ENCODE measurements at places on chromosomes 1 and 21. TPM values are rescaled to one million over a fixed set of nuclear protein-coding genes. Genes with fewer than 3 reads are reported as not detected.

LCE2B gene
- total RNA-seq = not detected

HSPA6 gene
- 7.1 TPM for total RNA-seq

GJB3 gene
- 17.4 TPM for total RNA-seq

DNASE2B gene
- total RNA-seq = not detected

POFUT2 gene
- total RNA-seq = 19.2 TPM

SLFNL1 gene
- 0.02 TPM for total RNA-seq

C2CD2 gene
- 6.8 TPM for total RNA-seq

CFAP74 gene
- total RNA-seq = 0.06 TPM

NBPF20 gene
- 2.8 TPM for total RNA-seq
